Urothelium cell line (cell line): ENCODE measurements at places on chromosomes 11 and 22.

GRCh38 chr22:20777420-20778177 is 3.7 kb downstream of the SERPIND1 start:
- DNase-seq = no peak

GRCh38 chr11:13552784-13553183 is 57.0 kb upstream of the PTH start:
- no peak for DNase-seq

- no peak for DNase-seq
These were observed 8.4 kb upstream of the FTH1 start for GRCh38 chr11:61975638-61976419.

DNA sequence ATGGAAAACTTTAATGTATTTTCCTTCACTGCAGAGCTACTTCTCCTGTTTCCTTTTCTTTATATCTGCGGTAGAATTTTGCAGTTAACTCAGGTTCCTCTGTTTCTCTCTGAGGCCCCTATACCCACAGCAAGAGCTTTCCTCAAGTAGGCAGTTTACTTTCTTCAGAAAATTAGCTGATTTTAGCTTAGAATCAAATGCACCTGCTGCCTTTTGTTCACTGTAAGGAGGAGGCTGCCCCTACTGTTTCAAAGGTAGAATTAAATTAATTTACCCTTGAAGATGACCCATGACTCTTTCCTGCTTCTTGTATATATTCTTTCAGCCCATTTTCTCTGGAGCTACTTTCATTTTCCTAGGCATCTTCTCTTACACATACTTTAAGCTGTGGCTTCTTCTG is 68.7 kb upstream of the GDPD4 start:
- no peak for DNase-seq

DNA sequence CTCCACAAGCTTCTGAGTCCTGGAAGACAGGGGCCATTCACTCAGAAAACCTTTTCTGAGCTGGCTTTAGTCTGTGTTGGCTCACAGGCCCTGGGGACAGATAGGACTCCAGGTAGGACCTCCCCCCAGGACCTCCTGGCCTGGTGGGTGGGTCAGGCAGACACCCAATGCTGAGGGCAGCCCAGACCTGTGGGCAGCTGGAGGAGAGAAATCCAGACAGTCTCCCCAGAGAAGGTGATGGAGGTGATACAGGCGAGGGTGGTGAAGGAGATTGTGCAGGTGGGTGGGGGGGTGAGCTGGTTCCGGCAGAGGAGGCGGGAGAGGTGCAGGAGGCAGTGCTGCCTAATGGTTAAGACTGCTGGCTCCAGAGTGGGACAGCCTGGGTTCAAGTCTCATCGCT is 15.6 kb downstream of the LRRC32 start:
- DNase-seq = no peak

DNA sequence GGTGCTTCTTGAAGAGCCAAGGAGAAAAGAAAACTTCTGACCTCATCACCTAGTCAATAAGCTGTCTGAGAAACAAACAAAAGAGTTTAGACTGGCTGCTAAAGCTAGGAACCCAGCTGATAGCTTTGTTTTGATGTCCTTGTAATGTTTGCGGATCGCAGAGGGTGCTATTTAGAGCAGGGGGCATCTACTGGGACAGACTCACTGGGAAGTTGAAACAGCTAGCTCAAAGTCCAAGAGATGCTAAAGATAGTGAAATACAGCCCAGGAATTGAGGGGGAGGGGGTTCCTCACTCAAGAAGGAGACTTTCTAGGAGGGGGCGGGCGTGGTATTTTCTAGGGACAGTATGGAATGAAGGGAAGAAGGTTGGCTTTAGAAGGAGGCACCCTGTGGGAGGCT is 18.9 kb downstream of the ZBTB16 start:
- DNase-seq = no peak

GRCh38 chr11:77152846-77153245 is 24.8 kb downstream of the MYO7A start:
- no peak for DNase-seq

- peak; percentile 97 for DNase-seq
These were observed at the start of the genes NLRP14 and ZNF214 for GRCh38 chr11:7020183-7020917. NLRP14 (plus strand) TSS chr11:7020479; CDS start chr11:7038587, 18,108 bp downstream. ZNF214 (minus strand) TSS chr11:7020346; CDS start chr11:7002835, 17,511 bp downstream.

DNA sequence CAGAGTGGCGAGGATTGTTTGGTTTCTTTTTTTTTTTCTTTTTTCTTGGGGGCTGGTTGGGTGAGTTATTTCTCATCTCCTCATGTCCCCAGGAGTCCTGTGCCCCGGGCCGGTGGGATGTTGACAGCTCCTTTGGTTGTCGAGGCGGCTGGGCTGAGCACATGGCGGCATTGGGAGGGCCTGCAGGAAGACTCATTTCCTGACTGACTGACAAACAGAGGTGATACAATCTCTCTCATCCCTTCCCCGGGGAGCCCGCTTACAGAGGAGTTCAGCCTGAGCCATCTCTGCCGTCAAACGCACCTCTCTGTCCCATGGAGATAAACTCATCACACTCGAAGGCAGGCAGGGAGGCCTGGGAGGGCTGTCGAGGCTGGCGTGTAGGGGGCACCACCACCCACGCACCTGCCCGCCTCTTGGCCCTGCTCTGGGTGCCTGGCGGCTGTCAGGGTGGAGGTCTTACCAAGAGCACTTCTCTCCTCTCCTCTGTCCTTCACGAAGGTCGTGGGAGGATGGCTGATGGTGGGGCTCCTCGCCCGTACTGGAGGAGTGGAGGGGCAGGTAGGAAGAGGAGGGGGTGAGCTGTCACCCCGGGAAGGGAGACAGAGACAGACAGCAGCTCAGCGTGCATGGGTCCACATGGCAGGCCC is 60.0 kb upstream of the NECTIN1 start:
- DNase-seq = no peak

- no peak for DNase-seq
These were observed 61.8 kb upstream of the CRYBB3 start for GRCh38 chr22:25137577-25138525.

DNA sequence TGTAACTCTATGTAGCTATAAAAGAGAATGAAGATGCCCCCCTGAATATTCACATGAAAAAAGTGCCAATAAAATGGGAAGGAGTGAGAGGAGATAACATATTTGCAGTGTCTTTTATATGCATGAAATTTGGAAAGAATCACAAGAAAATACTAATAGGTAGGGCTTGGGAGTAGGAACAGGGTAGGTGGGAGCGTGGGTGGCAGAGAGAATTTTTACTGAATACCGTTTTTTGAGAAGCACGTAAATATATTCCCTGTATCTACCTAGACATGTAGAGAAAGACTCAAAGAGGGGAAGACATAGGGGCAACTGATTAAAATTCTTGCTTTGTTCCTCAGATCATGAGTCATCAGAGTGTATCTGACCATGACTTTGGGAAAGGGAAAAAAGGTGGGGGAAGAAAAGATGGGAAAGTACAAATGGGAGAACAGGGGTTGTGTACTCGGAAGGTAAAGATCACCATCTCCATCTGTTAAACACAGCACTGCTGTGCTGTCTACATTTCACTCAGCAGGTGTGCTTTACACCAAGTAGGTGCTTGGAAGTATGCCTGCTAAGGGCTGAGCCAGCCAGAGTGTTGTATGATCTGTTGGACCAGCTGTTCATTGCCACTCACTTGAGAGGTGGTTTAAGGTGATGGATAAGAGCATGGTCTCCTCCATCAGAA is 16.0 kb downstream of the PRR5L start:
- peak; percentile 29 for DNase-seq
